ENCODE measurements at places on chromosomes 13 and 19.

DNA sequence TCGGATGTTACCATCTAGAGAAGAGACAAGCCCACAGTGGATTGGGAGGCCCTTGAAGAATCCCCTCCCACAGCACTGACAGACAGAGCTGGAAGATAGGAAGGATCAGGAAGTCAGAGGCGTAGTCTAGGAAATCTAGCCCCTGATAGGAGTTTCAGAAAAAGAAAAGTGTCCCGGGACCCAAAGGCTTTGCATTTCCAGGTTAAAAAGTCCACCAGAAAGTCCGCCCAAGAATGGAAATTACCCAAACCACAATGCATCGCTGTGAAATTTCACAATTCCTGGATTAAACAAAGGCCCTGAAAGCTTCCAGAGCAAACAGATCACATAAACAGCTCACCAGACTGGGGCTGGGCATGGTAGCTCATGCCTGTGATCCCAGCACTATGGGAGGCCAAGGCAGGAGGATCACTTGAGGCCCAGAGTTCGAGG is 146.9 kb downstream of the KDM4B start:
- DNase-seq, result no peak

- no peak for DNase-seq
Observed at GRCh38 chr13:81773263-81773662, 1432.3 kb upstream of the SPRY2 start.

DNA sequence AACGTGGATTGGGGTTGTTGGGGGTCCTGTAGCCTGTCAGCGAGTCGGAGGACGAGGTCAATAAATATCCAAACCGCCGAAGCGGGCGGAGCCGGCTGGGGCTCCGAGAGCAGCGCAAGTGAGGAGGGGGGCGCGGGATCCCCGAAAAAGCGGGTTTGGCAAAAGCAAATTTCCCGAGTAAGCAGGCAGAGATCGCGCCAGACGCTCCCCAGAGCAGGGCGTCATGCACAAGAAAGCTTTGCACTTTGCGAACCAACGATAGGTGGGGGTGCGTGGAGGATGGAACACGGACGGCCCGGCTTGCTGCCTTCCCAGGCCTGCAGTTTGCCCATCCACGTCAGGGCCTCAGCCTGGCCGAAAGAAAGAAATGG is 754 bp upstream of the SIX5 start:
- DNase-seq, result no peak

GRCh38 chr19:29668746-29669609 is 3.7 kb downstream of the PLEKHF1 start:
- DNase-seq, result no peak

- no peak for DNase-seq
Observed at GRCh38 chr19:19064811-19065745, 1.3 kb downstream of the SLC25A42 start.

DNA sequence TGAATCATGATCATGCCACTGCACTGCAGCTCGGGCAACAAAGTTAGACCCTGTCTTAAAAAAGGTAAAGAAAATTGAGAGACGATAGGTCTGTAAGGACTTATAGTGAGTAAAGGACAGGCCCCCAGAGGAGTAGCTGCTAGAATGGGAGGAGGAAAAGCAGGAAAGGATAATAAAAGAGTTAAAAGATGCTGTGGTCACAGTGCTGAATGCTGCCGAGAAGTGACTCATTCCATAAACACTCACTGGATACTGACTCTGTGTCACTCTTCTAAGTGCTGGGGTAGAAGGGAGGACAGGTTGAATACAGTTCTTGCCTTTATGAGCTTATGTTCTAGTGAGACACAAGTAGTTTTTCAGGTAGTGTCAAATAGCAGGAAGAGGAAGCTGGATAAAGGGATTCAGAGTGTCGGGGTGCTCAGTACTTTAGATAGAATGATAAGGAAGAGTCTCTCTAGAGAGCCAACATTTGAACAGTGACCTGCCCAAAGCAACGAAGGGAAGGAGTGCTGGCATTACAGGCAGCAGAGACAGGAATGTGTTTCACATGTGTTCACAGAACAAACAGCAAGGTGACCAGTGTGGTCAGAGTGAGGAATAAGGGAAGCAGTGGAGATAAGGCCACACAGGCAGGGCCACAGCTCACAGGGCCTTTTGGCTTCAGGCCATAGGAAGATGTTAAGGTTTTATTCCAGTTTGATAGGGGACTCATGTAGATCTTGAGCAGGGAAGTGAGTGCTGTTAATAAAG is 1240.5 kb downstream of the UQCRFS1 start:
- no peak for DNase-seq

GRCh38 chr19:47514151-47514868 is 553 bp downstream of the NAPA start:
- no peak for DNase-seq

GRCh38 chr13:84126671-84127171 is 244.4 kb upstream of the SLITRK1 start:
- no peak for DNase-seq

DNA sequence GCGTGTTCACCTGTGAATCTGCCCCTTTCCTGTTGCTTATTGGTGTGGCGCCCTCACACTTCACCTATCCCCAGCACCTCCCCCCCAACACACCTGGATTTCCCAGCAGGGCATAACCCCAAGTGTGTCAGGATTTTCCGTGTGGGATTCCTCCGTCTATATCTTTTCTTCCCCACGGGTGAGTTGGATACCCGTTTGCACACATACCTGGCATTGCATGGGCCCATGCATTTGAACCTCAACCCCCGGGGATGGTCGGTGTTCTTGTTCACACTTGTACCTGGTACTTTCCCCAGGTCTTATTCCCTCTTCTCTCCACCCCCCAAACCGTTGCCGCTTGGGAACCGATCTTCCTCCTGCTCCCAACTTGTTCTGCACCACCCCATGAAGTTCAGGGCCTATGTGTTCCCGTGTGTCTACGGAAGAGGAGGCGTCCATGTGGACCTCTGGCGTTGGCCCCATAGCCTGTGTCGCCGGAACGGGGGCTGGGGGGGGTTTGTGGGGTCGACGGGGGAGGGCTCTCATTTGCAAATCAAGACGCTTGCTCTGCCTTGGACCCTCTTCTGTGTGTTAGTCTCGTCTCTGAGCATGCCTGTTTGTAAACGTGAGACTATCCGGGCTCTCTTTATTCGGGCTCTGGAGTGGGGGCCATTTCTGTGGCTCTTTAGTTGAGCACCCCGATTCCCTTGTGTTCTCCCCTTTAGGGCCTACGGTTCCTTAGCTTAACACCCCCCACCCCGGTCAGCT is 1.7 kb downstream of the PRR12 start:
- no peak for DNase-seq

- no peak for DNase-seq
Observed at GRCh38 chr13:42000846-42001245, 39.9 kb upstream of the VWA8 start.

- DNase-seq, result no peak
Observed at GRCh38 chr19:46660551-46661019, 397 bp downstream of the DACT3 start.

DNA sequence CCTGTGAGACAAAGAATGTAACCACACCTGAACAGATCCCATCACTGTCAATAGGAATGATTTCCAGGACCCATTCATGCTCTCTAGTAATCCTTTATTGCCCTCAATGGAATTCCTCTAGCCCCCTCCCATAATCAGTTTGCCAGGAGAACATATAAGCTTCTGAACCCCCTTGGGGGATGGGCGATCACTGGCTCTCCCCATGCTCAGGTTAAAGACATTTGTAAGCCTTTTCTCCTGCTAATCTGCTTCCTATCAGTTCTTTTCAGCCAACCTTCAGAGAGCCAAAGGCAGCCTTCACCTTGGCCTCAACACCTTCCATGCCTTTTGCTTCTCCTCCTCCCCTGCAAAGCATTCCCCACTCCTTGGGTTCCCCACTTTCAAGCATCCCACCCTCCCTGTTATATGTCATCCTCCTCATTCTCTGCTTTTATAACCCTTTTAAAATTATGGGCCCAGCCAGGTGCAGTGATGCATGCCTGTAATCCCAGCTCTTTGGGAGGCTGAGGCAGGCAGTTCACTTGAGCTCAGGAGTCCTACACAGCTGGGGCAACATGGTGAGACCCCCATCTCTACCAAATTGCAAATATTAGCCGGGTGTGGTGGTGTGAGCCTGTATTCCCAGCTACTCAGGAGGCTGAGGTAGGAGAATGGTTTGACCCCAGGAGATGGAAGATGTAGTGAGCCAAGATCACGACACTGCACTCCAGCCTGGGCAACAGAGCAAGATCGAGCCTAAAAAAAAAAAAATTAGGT is 12.4 kb downstream of the DPRX start:
- DNase-seq, result no peak

Measured in cortex of kidney (tissue), 1 donor.